ENCODE measurements at places on chromosomes 4 and X. TPM values are rescaled to one million over a fixed set of nuclear protein-coding genes. Genes with fewer than 3 reads are reported as not detected.
A peak's percentile ranks its signal among the peaks of the same experiment; 100 is the strongest.

DNA sequence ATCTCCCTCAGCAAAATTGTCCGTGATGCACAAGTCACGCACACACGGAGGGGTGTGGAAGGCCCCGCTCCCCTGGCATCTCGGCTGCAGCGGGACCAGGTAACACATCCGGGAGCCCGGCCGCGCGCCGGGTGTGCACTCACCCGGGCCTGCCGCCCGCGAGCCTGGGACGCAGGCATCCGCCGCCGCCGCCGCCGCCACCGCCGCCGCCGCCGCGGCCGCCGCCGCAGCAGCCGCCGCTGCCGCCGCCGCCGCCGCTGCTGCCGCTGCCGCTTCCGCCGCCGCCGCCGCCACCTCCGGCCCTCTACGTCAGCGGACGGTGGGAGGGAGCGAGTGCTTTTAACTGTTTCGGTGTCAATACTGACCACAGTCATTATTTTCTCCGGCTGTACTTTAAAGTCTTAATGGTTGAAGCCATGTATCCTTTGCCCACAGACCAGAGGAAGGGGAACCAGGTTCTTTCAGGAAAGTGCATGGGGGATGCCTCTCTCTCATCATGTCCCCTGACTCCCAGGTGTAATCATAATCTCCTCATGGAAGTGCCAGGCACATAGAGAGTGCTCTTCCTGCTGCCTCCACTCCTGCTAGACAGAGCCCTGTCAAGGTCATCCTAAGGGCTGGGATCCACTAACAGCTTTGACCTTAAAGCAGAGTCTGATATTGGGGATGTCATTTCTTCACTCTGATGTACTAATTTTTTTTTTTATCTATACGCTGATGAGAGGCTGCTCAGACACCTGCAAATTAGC, 38.0 kb downstream of the MAGEE2 start:
- peak; percentile 64 for DNase-seq

GRCh38 chrX:12974796-12975669, at the start of gene TMSB4X:
TMSB4X (plus strand) TSS chrX:12975110.
- DNase-seq, result peak; percentile 79

- no peak for DNase-seq
Measured at GRCh38 chrX:110252711-110253110, 65.2 kb downstream of the AMMECR1 start.

- no peak for DNase-seq
Measured at GRCh38 chr4:33649015-33649414, 2595.3 kb downstream of the ARAP2 start.

- no peak for DNase-seq
Measured at GRCh38 chrX:9829308-9830267, 43.4 kb downstream of the SHROOM2 start.

The RBMXL3 gene
- total RNA-seq, result not detected

DNA sequence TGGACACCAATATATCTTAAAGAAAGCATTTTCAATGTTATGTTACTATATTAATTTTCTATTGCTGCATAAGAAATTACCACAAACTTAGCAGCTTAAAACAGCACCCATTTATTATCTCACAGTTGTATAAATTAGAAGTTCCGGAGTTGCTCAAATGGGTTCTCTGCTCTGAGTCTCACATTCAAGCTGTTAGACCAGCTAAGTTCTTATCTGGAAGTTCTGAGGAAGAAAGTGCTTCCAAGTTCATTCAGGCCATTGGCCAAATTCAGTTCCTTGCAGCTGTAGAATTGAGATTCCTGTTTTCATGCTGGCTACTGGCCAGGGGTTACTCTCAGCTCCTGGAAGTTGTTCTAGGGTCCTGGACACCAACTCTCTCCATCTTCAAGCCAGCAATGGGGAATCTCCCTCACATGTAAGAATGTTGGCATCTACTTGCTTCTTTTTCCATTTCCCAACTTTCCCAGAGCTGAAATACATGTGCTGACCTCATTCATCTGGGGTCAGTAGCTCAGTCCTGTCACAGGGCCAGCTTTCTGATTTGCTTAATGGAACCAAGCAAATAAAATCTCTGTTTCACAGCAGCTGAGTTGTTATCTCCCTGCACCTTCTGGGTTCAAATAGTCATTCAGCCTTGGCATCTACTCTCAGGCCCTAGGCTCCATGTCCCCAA, 99.6 kb upstream of the INTU start:
- peak; percentile 46 for DNase-seq

The NDP gene
- not detected for total RNA-seq

The AWAT2 gene
- not detected for total RNA-seq

- DNase-seq, result no peak
Measured at GRCh38 chr4:152342293-152342692, 193.6 kb downstream of the FBXW7 start.

Data from pancreas (tissue), 10 donors.